ENCODE measurements at places on chromosomes 3 and 15.

DNA sequence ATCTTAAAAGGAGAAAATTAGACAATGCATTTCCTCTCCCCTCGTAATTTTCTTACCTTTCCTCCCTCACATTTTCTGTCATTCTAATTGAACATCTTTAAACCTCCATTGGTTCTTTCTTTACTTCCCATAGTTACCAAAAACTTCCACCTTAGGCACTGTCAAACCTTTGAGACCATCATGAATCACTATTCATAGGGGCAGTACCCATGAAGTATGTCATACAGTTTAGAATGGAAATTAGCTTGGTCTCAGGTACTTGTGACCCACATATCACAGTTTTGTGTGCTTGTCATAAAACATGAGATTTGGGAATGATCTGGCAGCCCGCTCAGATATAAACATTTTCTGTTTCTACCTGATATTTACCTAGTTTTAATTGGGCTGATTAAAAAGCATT, 50.1 kb downstream of the KCNMB3 start:
- no peak for DNase-seq

- DNase-seq = no peak
Observed at GRCh38 chr3:81300324-81300927, 461.0 kb downstream of the GBE1 start.

DNA sequence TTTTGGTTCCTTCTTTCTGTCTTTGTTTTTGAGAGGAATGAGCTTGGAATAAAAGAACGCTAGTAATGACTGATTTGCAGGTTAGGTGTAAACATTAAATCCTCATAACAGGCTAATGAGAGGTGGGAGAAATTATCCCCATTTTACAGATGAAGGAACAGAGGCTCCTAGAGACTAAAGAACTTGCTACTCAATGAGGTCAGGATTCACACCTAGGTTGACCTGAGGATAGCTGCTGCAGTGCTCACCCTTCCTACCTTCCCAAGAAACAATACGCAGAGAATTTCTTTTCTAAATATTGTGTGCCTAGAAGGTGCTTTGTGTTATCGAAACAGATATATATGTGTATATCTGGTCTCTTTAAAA, 106.3 kb downstream of the IGF1R start:
- DNase-seq = no peak

- no peak for DNase-seq
Observed at GRCh38 chr15:87369269-87369668, 887.3 kb downstream of the NTRK3 start.

- no peak for DNase-seq
Observed at GRCh38 chr15:64263567-64263966, 92.4 kb downstream of the CSNK1G1 start.

GRCh38 chr15:70374096-70374495, 276.4 kb upstream of the TLE3 start:
- no peak for DNase-seq

- DNase-seq = no peak
Observed at GRCh38 chr15:37136666-37137065, 36.3 kb upstream of the MEIS2 start.

DNA sequence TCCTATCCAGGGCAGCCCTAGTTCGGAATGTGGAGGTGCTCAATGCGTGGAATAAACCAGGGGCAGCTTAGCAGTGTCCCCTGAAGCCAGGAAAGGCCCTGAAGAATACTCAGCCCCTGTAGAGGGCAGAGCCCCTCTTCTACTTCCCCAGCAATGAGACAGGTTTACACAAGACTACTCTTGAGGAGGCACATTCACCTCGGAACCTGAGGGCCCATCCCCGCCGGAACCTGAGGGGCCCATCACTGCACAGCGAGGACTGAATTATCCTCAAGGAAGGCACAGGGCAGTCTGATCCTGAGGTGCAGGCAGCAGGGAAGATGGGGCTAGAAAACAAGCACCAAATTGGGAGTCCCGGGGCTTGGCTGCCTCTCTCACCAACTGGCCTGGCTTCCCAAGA, 22.2 kb downstream of the CCDC13 start:
- DNase-seq = no peak

GRCh38 chr15:73582851-73583379, 50.3 kb downstream of the NPTN start:
- DNase-seq = no peak

DNA sequence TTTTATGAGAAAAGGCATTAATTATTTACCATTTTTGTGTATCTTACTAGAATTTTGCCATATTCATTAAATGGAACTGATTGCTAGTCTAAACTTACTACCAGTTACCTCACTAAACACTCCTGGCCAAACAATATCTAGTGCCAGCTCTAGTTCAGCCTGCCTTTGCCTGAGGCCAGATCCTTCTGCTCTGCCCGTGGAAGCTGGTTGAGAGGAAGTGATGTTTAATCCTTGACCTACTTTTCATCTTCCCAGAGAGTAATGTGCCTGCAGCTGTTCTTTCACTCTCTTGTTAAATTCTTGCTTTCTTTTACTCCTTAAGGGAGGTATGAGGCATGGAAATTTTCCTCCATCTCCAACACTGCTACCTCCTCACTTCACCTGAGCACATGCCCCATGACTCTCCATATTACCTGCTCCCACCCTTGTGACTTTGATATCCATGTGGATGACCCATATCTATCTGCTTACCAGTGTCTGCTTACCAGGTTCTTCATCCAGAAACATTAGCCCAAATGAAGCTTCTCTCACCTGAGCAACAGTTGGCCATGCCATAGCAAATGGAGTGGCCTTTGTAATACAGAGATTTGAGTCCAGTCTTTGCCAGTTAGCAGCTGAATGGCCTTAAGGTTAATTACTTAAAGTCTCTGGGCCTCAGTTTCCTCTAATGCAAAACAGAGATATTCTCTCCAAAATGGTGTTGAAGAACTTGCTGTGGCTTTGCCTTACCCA, 53.4 kb downstream of the UBE2E1 start:
- DNase-seq = no peak

DNA sequence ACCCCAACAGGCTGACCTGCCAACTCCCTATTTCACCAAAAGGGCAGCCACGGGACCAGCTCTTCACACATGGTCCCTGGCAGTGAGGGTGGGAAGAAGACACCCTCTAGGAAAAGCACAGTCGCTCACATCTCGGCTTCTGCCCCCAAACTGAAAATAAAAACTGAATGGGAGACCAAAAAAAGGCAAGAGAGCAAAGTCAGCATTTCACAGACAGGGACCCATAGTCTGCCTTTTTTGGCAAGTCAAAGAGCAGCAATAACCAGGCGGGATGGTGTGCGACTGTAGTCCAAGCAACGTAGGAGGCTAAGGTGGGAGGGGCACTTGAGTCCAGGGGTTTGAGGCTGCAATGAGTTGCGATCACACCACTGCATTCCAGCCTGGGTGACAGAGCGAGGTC, 154.1 kb downstream of the ADAMTS17 start:
- no peak for DNase-seq

GRCh38 chr3:123342631-123343080, 106.2 kb downstream of the ADCY5 start:
- DNase-seq = no peak

- no peak for DNase-seq
Observed at GRCh38 chr15:70423267-70423666, 325.6 kb upstream of the TLE3 start.

DNA sequence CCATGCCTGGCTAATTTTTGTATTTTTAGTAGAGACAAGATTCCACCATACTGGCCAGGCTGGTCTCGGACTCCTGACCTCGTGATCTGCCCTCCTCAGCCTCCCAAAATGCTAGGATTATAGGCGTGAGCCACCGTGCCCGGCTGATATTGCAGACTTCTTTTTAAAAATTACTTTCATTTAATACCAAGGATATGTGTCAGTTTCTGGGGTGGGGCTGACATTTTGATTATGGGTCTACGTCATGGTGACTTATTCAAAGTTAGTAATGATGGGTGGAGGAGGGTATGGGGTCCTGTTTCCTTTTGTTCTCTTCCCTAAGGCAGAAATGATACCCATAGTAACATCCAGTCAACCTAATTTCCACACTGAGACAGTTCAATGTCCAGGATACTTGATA, 34.7 kb downstream of the GBE1 start:
- DNase-seq = no peak

DNA sequence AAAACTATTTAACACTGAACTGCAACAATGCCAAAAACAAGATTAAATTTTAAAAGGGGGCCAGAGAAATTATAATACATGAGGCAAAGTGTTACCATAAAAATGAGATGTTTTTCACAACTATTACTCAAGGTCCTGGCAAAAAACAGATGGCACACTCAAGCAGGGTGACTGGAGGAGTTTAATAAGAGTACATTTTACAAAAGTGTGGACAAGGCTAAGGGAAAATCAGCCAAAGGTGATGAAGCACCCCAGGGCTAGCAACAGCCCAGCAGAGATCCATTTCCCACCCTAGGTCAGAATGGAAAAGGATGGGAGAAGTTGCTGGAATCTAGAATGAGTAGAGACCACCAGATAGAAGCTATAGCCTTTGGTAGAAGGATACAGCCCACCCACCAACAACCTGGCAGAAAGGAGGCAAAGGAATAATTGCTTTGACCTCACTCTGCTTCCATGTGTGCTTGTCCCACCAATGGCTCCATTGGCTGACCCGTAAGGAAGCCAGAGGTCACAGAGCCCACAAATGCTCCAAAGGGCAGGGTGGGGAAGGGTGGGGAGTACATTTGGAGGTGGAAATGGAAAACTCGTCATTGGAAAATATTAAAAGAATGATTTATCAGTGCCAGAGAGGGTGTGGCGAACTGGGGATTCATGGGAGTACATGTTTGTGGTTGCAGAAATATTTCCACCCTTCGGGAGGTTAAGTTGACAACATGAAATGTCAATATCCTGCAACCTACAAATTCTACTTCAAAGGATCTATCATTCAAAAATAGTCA, 161.0 kb upstream of the UBE2E2 start:
- DNase-seq = no peak

DNA sequence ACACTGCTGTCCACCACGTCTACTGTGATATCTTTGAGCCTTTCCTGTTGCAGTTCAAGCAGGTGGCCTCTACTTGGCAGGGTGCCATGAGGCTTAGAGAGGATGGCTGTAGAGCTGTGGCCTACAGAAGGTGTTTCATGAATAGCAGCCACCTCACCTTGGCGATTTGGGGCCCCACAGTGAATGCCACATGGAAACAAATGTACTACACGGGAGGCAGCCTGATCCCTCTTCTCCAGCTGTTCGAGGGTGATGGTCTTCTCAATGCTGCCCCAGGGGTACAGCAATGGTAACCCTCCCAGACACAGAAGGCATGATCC, 70.7 kb downstream of the FAM43A start:
- no peak for DNase-seq

- no peak for DNase-seq
Observed at GRCh38 chr15:57495554-57496165, 96.0 kb upstream of the MYZAP start.

GRCh38 chr15:67142767-67143100, 77.3 kb downstream of the SMAD3 start:
- DNase-seq = no peak

DNA sequence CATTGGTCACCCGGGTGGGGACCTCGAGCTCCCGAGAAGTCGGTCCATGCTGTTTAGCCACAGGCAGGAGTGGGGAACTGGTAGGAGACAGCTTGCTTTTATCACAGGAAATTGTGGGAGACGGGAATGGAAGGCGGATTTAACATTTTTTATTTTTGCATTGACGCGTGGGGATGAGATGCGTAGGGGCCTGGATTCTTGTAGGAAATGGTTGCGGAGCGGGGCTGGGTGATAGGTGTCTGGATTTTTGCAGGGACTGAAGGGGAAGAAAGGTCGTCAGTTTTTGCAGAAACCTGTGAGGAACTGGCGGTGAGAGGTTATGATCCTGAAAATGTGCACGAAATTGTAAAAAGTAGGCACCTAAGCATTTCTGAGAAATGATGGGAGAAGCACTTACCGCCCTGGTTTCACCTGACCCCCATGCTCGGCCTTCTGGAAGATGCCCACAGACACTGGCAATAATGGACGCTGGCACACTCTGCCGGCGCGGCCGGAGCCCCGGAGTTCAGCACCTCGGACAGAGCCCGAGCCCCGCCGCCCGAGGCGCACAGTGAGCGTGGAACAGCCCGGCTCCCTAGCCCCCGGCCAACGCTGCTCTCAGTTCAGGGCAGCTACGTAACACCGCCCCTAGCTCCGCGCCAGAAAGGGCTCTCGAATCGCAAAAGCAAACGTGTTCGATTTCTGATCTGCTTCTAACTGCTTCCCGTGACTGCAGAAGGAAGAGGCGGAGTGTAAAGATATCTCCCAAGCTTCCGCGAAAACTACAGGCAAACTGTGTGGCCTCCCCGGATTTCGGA, 928 bp downstream of the ANKRD34C start:
- DNase-seq = no peak

Data from activated naive CD8-positive, alpha-beta T cell treated with anti-CD3 and anti-CD28 coated beads, Interleukin-2, amount 50 U/mL, for 16 hours (primary cell).